ENCODE measurements at places on chromosomes 1 and 21.

GRCh38 chr1:102252731-102253505, 256.2 kb upstream of the OLFM3 start:
- DNase-seq = no peak

GRCh38 chr21:41659791-41660560, 106.9 kb downstream of the RIPK4 start:
- DNase-seq = no peak

- DNase-seq = no peak
Measured at GRCh38 chr21:42191696-42192595, 27.0 kb upstream of the ABCG1 start.

DNA sequence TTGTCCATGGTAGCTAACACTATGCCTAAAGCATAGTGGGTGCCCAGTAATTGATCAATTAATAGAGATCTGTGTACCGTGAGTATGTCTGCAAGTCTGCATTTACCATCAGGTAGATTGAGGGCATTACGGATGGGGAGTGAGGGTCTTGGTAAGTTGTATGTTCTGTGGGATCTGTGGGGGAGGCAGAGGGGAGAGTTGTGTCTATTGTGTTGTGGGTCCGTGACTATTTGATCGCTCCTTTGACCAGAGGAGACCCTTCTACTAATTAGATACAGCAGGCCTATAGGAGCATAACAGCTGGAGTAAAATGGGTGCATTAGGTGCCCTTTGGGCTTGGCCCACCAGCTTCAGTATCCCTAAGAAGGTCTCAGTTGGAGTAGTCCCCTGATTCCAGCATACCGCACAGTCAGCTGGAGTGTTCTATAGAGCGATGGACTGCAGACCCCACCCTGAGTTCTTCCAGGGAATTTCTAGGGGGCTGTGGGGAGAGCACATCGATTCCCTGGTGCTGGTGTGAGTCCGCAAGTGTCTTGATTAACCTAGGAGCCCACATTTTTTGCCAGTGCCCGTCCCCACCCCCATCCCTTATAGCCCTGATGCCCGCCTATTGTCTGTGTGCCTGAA, 55.9 kb downstream of the RHBG start:
- no peak for DNase-seq

GRCh38 chr1:228304766-228305395, 97.0 kb downstream of the OBSCN start:
- DNase-seq = no peak

- DNase-seq = no peak
Measured at GRCh38 chr1:34199927-34200326, 23.2 kb downstream of the C1orf94 start.

DNA sequence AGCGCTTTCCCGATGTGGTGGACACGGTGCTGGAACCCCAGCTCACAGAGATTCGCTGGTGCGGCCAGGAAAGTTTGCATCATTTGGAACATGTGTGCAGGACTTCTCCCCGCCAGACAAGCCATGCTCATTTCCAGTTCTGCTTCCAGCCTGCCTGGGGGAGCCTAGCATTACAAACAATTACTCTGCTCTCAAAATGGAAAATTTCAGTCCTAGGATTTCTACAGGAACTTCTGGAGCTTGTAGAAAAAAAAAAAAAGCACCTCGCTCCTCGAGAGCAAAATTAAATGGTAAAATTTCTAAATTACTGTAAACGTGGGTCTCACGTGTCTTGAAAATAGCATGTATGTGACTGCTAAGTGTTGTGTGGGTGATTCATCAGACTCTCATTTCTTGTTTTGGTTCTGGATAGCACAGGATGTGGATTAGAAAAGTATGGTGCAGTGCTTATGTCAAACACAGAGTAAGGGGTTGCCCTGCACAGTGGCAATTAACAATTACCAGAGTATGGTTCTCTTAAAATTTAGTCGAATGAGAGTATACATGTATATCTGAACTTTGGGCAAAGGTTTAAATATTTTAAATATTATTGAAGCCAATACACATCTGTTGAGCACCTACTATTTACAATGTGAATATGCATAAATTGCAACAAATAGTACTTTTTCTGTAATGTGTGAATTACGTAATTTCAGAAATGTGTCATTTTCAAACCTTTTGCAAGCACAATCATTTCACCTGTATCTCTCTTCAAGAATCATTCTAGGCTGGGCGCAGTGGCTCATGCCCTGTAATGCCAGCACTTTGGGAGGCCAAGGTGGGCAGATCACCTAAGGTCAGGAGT, 61.8 kb upstream of the PTGFRN start:
- DNase-seq = no peak

DNA sequence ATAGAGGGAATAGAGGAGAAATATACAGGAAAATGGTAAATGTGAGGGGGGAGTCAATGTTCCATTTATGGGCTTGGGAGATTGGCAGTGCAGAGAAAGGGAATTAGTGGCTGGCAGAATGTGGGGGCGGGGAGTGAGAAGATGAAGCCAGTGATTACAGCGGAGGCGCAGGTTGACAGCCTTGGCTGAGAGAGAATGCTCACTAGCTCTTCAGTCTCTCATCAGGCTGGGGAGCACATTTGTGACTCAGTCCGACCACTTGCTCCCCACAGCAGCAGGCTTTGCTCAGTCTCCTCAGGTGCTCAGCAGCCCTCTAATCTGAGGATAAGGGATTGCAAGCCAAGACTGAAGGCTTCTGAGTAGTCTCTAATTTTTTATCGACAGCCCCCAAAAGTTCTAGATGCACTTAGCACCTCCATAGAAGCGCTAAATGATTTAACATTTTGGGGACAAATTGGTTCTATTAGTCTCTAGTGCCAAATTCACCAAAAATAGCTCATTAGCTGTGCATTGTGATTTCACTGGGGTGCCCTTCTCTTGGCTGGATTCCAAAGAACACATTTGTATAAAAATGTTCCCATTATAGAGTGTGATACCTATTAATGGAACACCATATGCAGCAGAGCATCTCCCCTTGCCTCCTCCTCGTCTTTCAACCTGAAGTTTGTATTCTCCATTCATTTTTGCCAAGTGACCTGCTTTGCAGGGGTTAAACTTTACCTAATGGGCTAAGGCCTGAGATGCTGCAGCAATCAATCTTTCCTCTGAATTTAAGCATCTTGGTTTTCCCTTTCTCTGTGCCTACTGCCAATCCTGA, 191.8 kb downstream of the ZNF326 start:
- DNase-seq = no peak

- peak; percentile 35 for DNase-seq
Measured at GRCh38 chr1:76867342-76868130, at the start of gene ST6GALNAC5. ST6GALNAC5 (plus strand) TSS chr1:76867480.

- no peak for DNase-seq
Measured at GRCh38 chr1:220974431-220974830, 95.2 kb downstream of the HLX start.

DNA sequence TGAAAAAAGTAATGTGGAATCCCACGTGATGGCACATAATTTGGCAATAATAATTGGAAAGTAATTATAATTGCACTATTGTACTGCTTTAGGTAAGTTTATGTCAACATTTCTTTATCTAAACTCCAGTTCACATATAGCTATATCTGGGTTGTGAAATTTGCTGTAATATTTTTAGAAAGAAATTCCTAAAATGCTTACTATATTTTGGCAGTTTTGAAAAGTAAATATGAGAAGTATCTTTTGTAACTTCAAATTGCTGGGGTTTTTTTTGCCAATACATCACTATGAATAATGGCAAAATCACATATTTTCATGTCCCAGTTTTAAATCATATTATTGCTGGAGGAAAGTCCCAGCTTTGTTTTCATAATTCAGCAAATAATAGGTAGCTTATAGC, 197.5 kb downstream of the PDE4B start:
- DNase-seq = no peak

DNA sequence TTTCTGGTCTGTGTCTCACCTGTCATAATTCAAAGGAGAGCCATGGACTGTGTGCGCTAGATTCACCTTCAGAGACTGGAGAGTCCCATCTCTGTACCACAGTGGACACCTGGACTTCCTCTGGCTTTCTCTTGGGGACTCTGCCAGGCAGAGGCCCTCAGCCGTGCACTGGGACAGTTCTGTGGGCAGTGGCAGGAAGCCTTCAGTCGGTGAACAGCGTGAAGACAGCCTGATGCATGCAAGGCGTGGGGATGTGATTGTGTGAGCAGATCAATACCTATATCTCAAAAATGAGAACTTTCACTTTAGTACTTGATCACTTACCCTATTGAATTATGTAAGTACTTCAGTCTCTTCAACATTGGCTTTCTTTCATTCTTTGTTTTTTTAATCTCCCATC, 245.3 kb downstream of the DISC1 start:
- DNase-seq = no peak

DNA sequence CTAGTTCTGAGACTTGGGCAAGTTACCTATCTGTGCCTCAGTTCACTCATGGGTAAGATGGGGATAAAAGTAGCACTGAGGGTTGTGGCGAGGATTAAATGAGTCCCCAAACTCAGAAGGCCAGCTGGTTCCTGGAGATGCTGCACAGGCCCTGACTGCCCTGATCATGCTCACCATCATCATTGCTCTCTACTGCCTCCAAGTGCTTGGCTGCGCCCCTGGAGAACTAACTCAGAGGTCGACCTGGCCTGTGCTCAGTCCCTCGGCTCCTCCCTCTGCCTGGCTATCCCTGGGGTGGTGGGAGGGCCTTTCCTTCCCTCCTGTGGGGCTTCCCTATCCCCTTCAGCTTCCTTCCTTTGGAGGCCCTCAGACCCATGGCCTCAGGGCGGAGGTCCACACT, 5.6 kb downstream of the SLC5A9 start:
- DNase-seq = no peak

GRCh38 chr1:95561346-95561745, 327.3 kb downstream of the RWDD3 start:
- no peak for DNase-seq

DNA sequence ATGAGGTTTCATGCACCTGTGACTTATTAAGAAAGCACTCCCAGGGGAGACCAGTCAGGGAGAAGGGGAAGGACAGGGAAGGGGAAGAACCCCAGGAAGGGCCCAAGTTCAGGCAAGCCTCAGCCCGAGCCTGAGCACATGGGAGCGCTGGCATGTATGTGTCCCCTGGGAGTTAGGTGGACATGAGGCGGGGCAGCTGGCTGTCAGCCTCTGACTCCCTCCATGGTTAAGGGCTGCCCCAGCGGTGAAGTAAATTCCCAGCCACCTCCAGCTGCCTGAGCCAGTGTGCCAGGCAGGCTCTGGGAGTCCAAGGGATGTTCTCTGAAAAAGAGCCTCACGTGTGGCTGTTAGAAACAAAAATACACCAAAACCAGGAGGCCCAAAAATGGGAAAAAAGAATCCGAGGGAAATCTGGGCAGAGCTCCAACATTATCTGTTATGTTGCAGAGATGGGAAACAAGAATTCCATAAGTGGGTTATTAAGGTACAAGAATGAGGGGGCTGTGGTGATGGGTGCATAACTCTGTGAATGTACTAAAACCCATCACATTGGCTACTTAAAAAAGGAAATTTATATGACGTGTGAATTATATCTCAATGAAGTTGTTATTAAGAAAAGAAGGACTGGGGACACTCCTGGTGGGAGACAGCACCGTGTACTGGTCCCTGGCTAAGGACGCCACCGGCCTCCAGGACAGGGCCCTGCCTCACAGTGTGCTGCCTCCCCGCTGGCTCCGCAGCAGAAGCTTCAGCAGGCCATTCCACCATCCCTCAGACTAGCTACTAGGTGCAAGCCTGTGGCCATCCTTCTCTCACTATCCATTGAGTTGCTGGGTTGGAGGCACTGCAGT, 18.7 kb downstream of the DMRTB1 start:
- no peak for DNase-seq

DNA sequence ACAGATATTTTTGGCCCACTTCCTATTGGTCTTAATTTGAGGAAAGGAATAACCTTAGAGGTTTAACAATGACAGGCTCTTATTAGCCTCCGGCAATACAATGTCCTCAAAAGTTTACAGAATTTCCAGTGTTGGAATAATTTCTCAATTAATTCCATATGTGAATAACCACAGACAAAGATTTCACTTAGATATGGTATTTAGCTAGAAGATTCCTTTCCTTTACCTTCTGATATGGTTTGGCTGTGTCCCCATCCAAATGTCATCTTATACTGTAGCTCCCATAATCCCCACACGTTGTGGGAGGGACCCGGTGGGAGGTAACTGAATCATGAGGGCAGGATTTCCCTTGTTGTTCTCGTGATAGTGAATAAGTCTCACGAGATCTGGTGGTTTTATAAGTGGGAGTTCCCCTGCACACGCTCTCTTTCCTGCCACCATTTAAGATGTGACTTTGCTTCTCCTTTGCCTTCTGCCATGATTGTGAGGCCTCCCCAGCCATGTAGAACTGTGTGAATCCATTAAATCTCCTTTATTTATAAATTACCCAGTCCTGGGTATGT, 54.9 kb upstream of the RGS7 start:
- no peak for DNase-seq

DNA sequence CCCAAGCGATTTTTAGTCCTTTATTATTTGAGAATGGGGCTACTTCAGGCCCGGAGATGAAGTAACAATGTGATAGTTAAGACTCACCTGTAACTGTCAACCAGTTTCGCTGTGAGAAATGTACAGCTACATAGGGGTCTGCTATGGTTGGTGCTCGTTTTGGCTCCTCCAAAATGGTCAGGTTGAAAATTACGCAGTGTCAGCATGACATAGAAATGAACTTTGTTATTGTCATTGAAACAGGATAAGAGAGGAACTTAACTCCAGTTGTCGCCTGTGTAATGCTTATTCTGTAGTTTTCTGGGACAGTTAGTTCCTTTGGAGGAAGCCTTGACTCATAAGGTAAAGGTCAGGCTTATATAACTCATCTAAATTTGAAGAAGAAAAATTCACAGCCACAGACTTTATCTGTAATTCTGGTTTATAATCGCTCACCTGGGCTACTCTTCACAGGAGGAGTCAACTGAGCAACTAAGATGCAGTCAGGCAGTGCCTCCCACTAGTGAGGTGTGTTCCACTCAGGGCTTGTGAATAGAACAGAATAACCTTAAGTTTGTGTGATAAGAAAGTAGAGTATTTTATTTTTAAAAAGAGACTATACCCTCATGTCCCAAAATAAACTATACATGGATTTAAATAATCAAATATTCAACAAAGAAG, 130.9 kb downstream of the CD247 start:
- DNase-seq = no peak

- DNase-seq = no peak
Measured at GRCh38 chr1:233364695-233365539, 37.4 kb downstream of the MAP3K21 start.

DNA sequence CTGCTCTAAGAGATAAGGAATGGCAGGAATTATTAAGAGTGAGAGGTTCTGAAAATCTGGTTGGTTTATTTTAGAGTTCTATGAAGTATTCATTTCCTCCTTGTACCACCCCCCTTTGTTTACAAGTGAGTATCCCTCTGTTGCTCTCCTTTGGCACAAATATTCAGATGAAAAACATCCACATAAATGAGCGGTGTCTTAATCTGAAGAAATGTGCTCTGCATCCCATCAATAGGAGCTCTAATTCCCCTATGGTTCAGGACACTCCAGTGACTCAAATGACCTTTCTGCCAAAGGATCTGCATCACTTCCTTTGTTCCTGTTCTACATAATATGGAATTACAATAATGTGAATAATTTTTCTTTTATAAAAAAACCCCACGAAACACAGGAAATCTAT, 16.6 kb downstream of the DDAH1 start:
- DNase-seq = no peak

GRCh38 chr1:198416296-198416695, 124.2 kb downstream of the ATP6V1G3 start:
- no peak for DNase-seq

All from activated naive CD8-positive, alpha-beta T cell treated with anti-CD3 and anti-CD28 coated beads, Interleukin-2, amount 10 ng/mL, durations not matched to agents 7 days and 5 days (primary cell).